ENCODE measurements at places on chromosomes 12 and 14. TPM values are rescaled to one million over a fixed set of nuclear protein-coding genes. Genes with fewer than 3 reads are reported as not detected.

The HOXC9 gene
- total RNA-seq: 0.27 TPM

The GLT8D2 gene
- total RNA-seq: 27.7 TPM

The ASIC1 gene
- total RNA-seq: 1.9 TPM

The KRT80 gene
- 0.34 TPM for total RNA-seq

The SLC4A8 gene
- 0.40 TPM for total RNA-seq

The SCN8A gene
- 1.5 TPM for total RNA-seq

The CSAD gene
- 26.5 TPM for total RNA-seq

The POMT2 gene
- total RNA-seq: 19.1 TPM

The PIANP gene
- total RNA-seq: not detected

The NXPH4 gene
- not detected for total RNA-seq

The ERO1A gene
- total RNA-seq: 34.8 TPM

The MTA1 gene
- 105 TPM for total RNA-seq

The KCNH3 gene
- 2.1 TPM for total RNA-seq

The COX8C gene
- total RNA-seq: not detected

The CHPT1 gene
- total RNA-seq: 125 TPM

The ARHGEF25 gene
- total RNA-seq: 3.3 TPM

The MDGA2 gene
- total RNA-seq: not detected

The EP400 gene
- total RNA-seq: 22.1 TPM

The HVCN1 gene
- 6.9 TPM for total RNA-seq

The TTC6 gene
- 0.13 TPM for total RNA-seq

The ATL1 gene
- 5.1 TPM for total RNA-seq

The UNC119B gene
- total RNA-seq: 65.3 TPM

The SYT1 gene
- 0.98 TPM for total RNA-seq

Measured in thyroid gland (tissue), 4 donors.